Stimulated activated naive CD4-positive, alpha-beta T cell (primary cell): ENCODE measurements at places on chromosomes 12 and 14.
A peak's percentile ranks its signal among the peaks of the same experiment; 100 is the strongest.

GRCh38 chr12:29146196-29146595, 2.9 kb upstream of the FAR2 start:
- no peak for DNase-seq

GRCh38 chr12:32002848-32003493, 43.8 kb downstream of the RESF1 start:
- no peak for DNase-seq

DNA sequence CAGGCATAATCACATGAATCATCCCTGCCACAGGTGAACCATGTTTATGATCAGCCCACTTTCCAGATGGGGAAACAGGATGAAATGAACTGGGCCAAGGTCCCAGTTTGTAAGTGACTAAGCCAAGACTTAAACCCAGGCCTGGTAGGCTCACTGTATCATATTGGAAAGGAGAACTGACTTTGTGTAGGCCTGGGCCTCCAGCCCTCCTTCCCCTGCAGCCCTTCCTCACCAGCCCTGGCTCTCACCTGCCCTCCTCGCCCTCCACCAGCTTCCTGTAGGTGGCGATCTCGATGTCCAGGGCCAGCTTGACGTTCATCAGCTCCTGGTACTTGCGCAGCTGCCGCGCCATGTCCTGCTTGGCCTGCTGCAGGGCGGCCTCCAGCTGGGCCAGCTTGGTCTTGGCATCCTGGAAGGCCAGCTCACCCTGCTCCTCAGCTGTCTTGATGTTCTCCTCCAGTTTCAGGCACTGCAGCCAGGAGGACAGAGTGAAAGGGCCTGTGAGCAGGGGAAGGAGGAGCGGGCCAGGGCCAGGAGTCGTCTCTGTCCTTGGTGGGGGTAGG, 19.8 kb downstream of the KRT80 start:
- no peak for DNase-seq

DNA sequence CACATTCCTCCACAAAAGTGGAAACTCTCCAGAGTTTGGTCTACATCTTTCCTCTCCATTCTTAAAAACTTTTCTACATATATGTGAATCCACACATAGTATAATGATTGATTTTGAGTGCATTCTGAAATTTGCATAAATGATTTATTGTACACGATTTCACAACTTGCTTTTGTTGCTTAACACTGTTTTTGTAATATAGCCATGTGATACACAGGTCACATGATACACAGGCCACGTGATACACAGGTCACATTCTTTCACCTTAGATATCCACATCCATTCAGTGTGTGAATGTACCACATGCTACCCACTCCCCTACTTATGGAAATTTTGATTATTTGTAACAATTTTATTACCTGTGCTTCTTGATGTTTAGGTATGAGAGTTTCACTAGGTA, 319.1 kb downstream of the ZFP36L1 start:
- no peak for DNase-seq

- DNase-seq, result no peak
Measured at GRCh38 chr12:29728030-29728429, 55.7 kb downstream of the TMTC1 start.

DNA sequence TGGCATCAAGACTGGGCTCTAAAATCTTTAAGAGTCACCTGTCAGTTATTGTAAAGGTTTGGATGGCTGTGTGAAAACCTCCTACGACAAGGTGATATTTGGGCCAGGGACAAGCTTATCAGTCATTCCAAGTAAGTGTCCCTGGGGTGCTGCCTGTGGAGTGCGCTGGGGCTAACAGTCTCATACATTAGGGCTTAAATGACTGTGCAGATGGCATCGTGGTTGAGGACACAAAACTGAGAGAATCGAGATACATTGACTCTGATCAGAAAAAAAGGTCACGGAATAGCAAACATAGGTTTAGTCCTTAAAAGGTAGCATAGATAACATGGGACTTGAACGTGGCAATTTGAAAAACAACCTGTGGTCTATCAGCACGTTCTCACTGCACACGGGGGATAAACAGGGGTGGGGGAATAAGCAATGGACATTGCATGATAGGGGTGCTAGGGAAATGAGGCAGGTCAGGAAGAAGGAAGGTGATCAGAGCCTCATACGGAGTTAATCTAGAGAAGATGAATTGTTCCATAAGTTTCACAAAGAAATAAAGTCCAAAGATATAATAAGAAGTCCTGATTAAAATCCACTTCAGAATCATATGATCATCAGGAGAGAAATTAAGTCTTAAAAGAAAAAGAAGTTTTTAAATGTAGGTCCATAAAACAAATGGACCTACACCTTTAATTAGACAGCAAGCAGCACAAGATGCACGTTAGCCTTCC, 100.3 kb downstream of the DAD1 start:
- DNase-seq, result no peak

DNA sequence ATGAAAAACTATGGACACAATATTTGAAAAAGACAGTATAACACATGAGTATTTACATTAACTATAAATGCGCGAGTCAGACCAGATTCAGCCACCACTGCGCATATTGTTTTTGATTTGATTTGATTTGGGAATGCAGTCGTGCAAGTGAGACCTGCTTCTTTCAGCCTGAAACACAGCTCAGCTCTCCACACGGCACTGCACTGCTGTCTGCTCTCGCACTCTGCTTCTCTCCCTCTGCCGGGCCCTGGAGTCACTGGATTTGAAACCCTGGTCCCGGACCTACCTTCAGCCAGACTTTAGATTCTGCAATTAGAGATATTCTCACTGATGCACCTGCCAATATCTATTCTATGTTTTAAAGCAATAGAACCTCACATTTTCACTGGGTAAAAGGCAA, 143.9 kb upstream of the TMEM132C start:
- DNase-seq, result no peak

GRCh38 chr14:99250636-99251208, 21.3 kb downstream of the BCL11B start:
- DNase-seq, result peak; percentile 48

DNA sequence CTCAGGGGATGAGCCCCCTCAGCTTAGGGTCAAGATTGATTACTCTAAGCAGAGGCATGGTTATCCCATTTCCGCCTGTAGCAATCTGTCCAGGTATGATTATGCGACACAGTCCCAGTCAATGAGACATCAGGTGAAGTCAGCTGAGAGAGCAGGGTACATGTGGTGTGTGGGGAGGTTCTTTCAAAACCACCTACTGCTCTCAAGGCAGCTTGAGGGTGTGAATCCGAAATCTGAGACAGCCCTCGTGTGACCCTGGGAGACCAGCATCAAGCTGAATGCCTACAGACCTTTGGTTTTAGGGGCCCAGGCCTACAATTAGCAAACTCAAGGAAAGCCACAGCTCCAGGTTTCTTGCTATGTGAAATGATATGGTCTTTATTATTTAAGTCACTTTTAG, 275.7 kb downstream of the ITPR2 start:
- DNase-seq, result no peak

- no peak for DNase-seq
Measured at GRCh38 chr12:30614031-30614430, 81.6 kb downstream of the IPO8 start.
